ENCODE measurements at places on chromosomes 3 and 15.
A peak's percentile ranks its signal among the peaks of the same experiment; 100 is the strongest.

DNA sequence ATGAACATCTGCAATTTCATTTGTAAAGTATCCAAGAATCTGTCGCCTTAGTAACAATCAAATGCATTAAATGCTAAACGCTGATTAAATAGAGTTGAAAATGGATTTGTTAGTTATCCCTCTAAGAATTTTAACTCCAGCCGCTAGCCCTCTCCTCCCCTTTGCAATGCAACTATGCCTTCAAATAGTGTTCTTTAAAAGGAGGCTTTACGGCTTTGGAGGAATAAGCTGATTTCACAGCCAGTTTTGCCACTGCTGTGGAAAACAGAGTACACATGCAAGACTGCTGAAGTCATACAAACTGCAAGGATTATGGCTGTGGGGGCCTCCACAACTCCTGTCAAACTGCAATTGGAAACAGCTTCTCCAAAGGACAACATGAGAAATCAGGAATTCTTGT, 89.2 kb downstream of the CERS3 start:
- no peak for DNase-seq

DNA sequence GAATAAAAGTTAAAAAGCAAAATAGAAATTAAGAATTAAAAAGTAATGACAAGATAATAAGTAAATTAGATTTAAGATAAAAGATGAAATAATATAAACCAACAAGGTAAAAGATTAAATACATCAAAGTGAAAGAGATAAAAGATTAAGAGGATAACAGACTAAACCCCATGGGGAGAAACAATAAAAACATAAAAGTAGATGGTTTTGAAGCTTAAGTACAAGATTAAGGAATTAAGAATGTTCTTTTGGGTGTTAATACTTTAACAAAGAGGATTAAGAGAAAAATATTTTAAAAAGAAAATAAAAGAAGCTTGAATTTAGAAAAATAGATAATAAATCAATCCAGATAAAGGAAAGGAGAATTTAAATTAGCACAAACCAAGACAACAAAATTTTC, 85.4 kb downstream of the SQOR start:
- no peak for DNase-seq

DNA sequence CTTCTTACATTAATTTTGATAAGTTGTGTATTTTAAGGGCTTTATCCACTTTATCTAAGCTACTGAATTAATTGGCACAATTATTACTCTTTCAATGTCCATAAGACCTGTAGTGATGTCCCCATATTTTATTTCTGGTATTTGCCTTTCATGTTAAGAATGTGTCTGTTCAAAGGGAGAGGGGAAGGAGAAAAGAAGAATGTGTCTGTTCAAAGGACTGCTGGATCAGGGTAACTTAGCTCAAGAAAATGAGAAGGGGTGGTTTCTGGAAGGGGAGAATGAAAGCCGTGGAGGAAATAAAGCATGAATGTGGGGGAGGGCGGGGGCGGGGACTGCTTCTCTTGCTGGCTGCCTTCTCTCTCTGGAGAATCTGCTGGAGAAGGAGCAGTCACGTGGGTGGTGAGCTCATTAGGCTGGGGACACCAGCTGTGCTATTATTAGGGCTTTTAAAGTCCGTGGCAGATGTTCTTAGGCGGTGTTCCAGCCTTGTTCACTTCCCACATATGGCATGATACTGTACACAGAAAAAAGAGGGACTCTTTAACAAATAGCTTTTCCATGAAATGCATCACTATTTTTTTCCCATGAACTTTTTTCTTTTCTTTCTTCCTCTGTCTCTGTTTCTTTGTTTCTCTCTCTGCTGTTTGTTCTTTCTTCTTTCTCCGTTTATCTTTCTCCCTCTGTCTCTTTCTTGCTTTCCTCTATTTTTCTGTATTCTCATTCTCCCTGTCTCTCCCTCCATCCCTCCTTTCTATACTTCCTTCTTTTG, 63.7 kb upstream of the ULK4 start:
- DNase-seq, result no peak

DNA sequence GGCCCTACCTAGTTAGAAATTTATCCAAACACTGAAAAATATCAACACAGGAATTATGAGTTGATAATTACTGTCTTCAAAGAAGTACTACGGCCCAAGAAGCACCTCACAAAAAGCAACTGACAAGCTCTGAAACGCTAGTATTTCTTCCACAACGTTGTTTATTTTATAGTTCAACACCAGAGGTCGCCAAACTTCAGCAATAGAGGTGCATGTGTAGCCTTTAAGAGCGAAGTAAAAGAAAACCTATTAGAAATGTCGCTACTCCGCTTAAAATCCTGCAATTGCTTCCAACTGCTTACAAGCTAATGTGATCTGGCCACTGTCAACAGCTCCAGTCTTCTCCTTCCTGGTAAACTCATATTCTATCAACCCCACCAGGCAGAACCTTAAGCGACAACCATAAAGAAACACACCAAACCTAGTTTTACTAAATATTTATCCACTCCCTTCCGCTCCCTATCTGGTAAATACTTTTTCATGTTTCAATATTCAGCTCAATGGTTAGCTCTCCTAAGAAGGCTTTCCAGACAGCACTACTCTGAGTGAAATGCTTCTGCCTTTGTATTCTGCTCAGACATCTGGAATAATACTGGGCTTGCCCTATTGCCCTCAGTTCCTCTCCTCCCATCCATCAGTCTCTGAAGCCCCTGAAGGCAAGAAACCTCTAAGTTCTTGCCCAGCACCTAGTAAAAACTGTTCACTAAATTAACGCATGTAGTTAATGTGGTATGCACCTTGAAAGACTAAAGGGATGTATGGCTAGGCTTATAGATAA, 110.2 kb downstream of the NR1I2 start:
- DNase-seq, result peak; percentile 1

DNA sequence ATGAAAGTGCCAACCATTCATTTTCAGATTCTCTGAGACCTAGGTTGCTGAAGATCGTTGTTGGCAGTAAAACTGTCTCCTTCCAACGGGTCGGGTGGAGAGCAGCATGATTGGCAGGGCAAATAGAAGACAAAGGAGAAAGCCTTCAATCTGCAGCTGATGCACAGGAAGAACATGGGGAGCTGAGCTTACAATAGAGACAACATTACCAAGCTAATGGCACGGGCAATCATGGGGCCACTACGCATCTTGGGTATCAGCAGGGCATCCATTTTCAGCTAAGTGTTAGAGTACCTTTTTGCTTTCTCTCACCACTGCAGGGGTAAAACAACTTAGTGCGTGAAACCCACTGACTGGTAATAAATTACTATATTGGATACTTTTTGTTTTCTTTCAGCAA, 114.8 kb downstream of the WDR72 start:
- no peak for DNase-seq

GRCh38 chr3:89275001-89275400, 167.6 kb downstream of the EPHA3 start:
- no peak for DNase-seq

DNA sequence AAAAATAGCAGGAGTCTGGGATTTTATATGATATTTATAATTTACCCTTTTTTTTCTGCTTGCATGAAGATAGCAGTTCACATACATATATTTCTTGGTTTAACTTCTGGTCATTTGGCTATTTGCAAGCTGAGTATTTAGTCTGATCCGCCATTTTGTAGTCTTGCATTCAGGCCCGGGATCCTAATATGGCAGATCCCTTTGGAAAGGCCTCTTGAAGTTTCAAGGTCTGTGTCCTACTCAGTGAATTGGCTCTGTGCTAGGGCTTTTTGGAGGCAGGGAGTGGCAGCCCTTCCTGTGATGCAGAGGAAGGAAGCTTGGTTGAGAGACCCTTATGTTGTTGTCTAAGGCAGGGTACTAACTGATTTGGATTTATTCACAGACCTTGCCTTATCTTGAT, 2.9 kb downstream of the SNRPN start:
- DNase-seq, result no peak

GRCh38 chr3:118559286-118559685, 475.4 kb downstream of the IGSF11 start:
- DNase-seq, result no peak

- DNase-seq, result no peak
Measured at GRCh38 chr3:10748040-10748439, 68.0 kb upstream of the SLC6A11 start.

- DNase-seq, result no peak
Measured at GRCh38 chr3:38988955-38989354, 62.8 kb downstream of the SCN11A start.

- DNase-seq, result no peak
Measured at GRCh38 chr15:40255033-40255432, 16.2 kb downstream of the PAK6 start.

DNA sequence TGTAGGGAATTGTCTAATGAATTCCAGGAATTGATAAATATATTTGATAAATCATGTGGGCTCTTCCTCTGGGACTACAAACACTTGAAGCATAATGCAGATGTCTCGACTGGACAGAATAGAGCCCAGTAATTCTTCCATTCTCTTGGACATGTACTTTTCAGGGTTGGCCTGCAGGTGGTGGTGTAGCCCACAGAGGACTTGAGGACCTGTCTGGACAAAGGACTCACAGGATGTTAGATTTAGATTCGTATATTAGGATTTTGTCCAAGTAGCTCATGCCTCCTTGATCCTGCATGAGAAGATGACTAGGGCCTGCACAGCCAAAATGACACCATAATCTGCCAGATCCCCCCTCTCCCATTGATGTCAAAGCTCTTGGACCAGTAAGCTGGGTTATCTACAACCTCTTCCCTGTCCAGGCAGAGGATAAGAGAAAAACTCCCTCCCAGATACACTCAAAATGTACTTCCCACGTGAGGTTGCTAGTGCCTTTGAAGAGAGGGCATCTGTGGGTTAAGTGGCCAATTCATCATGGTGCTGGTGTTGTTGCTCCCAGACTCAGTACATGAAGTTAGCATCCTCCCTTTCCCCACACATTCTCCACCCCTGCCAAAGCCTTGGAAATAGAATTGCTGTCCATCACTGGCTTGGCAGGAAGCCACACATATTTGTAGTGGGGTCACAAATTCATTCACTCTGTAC, 88.6 kb upstream of the ZNF280D start:
- DNase-seq, result peak; percentile 1

GRCh38 chr3:8233938-8234337, 267.7 kb upstream of the LMCD1 start:
- DNase-seq, result no peak

All from activated naive CD4-positive, alpha-beta T cell (primary cell).